HT1080 (cell line): ENCODE measurements at places on chromosomes 2 and 18.

DNA sequence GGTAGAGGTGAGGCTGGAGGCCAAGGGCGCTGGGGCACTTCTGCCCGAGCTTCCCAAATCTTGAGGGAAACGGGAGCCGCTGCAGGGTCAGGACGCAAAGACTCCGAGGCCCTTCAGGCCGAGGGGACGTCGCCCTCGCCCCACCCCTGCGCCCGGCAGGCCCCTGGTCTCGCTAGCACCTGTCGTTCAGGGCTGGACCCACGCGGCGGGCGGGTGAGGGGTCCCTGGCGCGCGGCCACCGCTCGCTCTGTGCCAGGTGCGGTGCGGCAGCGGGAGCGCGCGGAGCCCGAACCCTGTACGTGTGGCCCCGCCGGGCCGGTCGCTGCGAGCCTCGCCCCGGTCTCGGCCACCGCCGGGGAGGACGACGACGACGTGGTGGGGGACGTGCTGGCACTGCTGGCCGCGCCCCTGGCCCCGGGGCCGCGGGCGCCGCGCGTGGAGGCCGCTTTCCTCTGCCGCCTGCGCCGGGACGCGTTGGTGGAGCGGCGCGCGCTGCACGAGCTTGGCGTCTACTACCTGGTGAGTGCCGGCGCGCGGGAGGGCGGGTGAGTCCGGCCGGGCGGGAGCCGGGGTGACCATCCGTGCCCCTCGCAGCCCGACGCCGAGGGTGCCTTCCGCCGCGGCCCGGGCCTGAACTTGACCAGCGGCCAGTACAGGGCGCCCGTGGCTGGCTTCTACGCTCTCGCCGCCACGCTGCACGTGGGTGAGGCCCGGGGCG is 4.9 kb downstream of the ERFE start:
- no peak for DNase-seq

DNA sequence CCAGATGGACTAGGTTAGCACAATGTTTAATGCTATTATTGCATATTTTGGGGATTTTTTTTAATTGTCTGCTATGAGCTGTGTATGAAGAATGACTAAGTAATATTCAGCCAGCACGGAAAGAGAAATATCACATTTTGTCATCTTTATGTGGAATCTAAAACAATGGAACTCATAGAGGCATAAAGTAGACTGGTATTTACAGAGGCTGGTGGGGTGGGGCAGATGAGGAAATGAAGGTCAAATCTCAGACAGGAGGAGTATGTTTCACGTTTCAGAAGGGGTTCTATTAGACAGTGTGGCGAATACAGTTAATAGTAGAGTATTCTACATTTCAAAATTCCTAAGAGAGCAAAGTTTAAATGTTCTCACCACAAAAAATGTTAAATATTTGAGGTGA is 4.7 kb downstream of the CDH19 start:
- peak; percentile 2 for DNase-seq

- no peak for DNase-seq
Observed at GRCh38 chr2:30798536-30798991, 8.7 kb downstream of the CAPN13 start.

GRCh38 chr2:24477229-24477628 is 13.8 kb upstream of the NCOA1 start:
- no peak for DNase-seq

DNA sequence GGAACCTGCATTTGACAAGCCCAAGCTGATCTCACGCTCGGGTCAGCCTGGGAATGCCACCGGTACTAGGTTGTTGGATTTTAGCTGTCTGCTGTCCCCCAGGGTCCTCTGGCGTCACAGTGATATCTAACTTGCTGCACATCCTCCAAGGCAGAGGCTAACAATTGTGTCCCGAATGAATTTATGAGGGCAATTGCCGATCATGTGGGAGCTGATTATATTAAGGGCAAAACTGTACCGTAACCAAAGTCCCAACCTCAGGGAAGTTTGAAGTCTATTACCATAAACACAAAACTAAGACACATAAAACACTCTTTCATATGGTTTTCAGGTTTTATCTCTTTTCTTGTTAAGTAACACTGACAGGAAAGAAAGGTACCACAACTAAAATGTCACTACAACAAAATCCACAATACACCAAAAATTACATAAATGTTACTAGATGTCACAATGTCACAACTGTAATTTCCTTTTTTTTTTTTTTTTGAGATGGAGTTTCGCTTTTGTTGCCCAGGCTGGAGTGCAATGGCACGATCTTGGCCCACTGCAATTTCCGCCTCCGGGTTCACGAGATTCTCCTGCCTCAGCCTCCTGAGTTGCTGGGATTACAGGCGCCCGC is 6.7 kb downstream of the UXS1 start:
- no peak for DNase-seq

DNA sequence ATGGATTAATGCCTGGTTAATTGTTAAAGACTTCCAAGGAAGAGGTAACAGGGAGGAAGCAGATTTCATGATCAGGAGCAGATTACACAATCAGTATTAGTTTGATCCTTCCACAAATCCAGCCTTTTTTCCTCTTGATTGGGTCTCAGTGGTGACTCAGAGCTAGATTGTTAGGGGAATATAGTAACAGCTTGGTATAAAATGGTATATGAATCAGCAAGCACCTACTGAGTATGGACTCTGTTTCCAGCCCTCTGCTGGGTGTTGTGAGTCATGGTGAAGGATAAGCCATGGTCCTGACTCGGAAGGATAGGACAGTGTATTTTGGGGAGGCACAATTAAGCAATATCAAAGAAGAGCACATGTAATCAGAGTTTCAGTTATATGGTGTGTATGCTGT is 272.4 kb upstream of the DPP10 start:
- peak; percentile 81 for DNase-seq

GRCh38 chr2:202378001-202378400 is 1.9 kb downstream of the BMPR2 start:
- no peak for DNase-seq

DNA sequence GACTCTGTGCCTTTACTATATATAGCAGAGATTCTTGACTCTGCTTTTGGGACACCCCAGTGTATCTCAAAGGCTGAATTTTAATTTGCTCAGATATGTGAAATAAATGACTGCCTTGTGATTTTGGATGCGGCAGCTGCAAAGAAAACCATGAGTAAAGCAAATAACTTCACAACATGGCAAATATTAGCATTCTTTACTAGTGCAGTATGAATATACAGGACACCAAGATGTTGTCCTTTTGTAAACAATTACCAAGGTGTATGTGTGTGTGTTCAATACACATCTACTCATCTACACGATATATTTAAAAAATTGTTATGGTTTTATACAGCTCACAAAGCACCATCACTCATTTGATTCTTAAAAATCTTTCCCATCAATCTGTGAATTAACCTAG is 70.6 kb upstream of the TCF4 start:
- DNase-seq, result no peak

GRCh38 chr2:229572507-229573271 is 141.7 kb downstream of the DNER start:
- no peak for DNase-seq

DNA sequence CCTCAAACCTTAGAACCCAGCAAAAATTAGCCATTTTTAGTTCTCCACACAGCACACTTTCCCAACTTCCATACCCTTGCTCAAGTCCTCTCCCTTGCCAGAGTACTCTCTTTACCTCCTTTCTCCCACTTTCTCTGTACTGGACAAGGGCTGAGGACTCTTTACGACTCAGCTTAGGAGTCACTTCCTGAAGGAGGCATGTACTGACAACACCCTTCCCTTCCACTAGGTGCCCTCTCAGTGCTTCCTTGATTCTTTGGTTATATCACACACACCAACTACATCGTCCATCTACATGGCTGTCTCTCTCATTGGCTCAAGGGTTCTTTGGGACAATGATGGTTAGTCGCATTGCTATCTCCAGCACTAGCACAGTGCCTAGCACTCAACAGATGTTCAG is 5.2 kb upstream of the C18orf63 start:
- peak; percentile 75 for DNase-seq

DNA sequence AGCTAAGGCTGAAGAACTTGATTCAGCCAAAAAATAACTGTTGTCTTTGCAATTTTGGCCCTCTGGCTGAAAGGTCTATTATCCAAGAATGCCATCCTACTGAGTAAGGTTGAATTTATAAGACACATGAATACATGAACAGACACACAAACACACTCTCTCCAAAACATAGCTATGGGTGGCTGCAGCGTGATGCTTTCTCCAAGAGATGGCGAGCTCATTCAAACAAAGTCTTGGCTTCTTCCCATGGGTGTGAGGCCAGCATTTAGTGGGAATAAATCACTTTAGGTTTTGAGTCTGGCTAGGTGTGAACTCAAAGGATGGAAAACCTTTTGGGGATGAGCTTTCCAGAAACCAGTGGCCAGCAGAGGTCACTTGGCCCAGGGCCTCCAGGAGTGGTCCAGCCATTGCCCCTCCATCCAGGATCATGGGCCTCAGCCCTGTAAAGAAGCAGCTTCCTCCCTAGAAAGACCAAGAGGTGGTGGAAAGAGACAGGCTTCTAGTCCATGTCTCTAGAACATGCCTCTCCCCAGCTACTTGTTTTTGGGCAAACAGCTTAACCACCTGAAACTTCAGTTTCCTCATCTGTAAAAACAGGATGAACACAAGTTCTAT is 11.0 kb upstream of the OSR1 start:
- peak; percentile 44 for DNase-seq

GRCh38 chr2:219718066-219718465 is 90.6 kb downstream of the SLC4A3 start:
- no peak for DNase-seq

DNA sequence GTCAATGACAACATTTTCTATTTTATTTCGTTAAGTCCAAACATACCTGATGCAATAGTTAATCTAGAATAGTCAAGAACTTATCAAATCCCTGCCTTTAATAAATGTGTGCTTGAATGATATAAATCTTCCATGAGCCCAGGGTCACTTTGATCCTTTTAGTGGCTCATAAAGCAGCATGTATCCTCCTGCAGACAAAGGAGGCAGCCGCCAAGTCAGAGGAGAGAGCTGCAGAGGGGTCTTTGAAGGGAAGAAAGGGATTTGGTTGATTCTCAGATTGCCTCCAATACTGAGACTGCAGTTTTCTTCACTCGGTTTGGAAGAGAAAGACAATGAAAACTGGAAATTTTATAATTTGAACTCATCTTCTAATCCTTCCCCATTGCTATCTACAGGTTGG is 378.4 kb upstream of the PIK3C3 start:
- no peak for DNase-seq

DNA sequence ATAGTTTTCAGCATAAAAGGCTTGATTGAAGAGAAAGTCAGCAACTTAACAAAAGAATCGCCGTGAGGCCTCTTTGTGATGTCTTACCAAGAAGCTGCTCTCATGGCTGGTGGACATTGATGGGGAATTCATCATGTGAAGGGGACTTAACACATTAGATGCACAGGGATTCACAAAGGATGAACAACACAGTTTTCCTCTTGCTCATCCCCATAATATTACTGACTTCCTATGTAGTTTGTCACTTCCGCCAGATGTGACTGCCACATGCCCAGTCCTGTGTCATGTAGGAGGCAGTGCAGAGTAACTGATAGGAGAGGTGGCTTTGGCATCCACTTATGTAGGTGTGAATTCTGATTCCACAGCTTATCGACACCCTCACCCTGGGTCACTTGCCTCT is 232.6 kb upstream of the LYPD1 start:
- peak; percentile 59 for DNase-seq

- DNase-seq, result no peak
Observed at GRCh38 chr18:32056613-32057358, 34.9 kb upstream of the RNF138 start.

DNA sequence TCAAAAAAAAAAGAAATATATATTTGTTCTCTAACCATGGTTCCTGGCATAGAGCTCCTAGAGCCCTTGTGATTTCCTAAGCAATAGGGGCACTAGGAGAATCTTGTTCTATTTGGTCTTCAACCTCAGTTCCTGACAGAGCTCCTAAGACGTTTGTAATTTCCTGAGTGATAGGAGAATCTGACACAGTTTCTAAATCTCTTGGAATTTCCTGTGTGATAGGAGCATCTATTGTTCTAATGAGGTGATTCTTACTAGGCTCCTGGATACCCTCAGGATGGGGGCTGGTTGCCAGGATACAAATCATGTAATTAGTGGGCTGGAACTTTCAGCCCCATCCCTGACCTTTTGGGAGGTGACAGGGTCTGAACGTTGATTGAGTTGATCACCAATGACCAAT is 245.8 kb downstream of the ZEB2 start:
- peak; percentile 35 for DNase-seq

DNA sequence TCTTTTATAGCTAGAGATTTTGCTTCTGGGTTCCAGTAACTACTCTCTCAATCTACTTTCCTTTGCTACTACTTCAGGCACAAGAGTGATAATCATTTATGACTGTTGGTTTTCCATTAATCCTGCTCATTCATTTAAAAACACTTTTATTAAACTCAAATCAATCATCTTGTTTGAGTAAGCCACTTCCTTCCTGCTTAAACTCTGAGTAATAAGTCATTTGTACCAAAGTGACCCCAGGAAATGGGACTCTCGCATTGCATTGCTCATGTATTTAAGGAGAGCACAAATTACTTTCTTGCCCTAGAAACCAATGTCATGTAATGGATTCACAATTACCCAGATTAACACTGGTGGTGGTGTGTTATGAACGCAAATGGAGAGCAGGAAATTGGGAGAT is 270.7 kb upstream of the HNMT start:
- DNase-seq, result peak; percentile 69

DNA sequence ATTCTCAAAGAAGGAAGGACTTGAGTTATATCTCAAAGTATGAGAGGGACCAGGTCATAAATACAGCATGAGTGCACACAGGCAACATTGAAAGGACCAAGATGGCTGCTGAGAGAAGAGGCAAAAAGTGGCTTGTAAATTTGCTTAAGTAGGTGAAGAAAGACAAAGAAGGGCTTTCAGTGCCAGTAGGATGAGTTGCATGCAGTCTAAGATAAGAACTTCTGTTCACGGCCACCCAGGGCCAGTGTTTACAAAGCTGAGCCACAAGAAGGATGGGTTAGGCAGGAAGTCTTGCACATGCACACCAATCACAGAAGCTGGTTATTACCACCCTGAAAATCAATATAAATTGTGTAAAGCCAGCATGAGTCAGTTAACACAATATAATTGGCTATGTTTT is 3.1 kb upstream of the ABCB11 start:
- DNase-seq, result peak; percentile 83

GRCh38 chr2:173175222-173175621 is 99.6 kb downstream of the MAP3K20 start:
- no peak for DNase-seq

DNA sequence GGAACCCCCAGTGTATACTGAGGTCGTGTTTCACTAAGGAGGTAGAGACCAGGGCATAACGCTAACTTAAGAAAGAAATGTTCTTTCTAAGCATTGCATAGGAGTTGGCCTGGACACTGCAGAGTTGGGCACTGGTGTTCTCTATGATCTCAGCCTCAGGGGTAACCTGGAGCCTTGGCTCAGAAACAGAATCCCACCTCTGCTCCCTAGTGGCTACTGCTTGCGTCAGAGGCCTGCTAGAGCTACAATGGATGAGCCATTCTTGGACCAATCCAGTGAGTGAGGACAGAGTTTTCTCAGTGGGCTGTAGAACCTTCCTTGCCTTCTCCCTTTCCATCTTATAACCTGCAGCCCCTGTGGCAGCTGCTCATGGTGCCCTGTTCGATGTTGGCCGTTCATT is 324.4 kb upstream of the CELF4 start:
- no peak for DNase-seq
